ENCODE measurements at places on chromosomes 16 and 17.

GRCh38 chr16:84527532-84528269, 23.2 kb upstream of the MEAK7 start:
- DNase-seq: no peak

GRCh38 chr17:74016461-74016860, 187.0 kb upstream of the RPL38 start:
- DNase-seq: no peak

DNA sequence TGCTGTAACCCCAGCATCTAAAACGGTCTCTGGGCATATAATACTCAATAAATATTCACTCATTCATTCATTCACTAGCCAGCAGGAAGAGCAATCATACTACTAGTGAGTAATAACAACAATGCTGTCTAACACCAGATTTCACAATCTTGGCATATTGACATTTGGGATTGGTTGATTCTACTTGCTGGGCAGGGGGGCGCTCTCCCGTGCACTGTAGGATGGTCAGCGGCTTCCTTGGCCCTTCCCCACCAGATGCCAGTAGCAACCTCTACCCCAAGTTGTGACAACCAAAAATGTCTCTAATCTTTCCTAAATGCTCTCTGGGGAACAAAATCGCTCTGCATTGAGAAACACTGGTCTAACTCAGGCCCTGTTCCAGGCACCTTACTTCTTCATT, 20.7 kb downstream of the WFDC1 start:
- no peak for DNase-seq

- DNase-seq: no peak
Measured at GRCh38 chr16:85125570-85126393, 13.5 kb upstream of the CIBAR2 start.

GRCh38 chr16:88602091-88602490, 31.9 kb downstream of the ZC3H18 start:
- no peak for DNase-seq

GRCh38 chr16:87267566-87267965, 49.6 kb downstream of the C16orf95 start:
- DNase-seq: no peak

GRCh38 chr16:83937922-83938885, 14.8 kb upstream of the OSGIN1 start:
- no peak for DNase-seq

DNA sequence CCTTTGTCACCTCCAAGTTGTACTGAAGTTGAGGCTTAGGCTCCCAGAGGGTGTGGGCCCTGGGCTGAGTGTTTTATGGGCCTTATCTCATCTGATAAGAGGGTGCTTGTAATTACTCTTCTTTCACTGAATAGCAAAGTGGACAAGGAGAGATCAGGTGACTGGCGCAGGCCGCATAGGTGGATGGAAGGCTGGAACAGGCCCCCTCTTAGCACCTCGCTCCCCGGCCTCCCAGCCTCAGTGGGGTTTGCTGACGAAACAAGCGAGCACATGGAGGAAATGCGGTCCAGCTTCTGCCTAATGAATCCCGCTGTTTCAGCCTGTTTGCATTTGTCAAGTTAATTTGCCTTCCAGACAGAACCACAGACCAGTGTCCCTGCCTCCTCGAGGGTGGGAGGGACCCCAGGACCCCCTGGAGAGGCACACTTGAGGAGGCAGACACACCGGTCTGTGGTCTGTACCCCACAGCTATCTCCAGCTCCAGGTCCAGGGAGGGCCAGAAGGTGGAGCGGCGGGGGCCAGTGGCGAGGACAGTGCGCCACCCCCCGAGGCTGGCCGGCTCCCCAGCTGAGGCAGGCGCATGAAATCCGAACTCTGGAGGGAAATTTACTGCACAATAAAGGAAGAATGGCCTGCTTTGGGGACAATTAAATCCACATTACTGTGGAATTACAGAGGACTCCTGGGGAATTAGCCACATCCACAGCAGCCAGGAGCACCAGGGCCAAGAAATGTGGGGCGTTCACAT, 123.4 kb downstream of the NTN1 start:
- DNase-seq: no peak

- DNase-seq: peak; percentile 88
Measured at GRCh38 chr17:27473748-27474609, 17.7 kb downstream of the KSR1 start.

- DNase-seq: no peak
Measured at GRCh38 chr17:39525801-39526506, 64.7 kb downstream of the CDK12 start.

GRCh38 chr16:7113949-7114348, 218.7 kb upstream of the RBFOX1 start:
- DNase-seq: no peak

DNA sequence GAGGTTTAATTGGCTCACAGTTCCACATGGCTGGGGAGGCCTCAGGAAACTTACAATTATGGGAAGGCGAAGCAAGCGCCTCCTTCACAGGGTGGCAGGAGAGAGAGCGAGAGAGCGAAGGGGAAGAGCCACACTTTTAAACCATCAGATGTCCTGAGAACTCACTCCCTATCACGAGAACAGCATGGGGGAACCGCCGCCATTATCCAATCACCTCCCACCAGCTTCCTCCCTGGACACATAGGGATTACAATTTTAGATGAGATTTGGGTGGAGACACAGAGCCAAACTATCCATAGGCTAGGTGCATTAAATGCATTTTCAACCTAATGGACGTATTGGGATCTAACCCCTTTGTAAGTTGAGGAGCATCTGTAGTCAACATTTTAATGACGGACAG, 4.9 kb upstream of the ANKRD40 start:
- no peak for DNase-seq

- no peak for DNase-seq
Measured at GRCh38 chr16:65176603-65177002, 54.7 kb upstream of the CDH11 start.

DNA sequence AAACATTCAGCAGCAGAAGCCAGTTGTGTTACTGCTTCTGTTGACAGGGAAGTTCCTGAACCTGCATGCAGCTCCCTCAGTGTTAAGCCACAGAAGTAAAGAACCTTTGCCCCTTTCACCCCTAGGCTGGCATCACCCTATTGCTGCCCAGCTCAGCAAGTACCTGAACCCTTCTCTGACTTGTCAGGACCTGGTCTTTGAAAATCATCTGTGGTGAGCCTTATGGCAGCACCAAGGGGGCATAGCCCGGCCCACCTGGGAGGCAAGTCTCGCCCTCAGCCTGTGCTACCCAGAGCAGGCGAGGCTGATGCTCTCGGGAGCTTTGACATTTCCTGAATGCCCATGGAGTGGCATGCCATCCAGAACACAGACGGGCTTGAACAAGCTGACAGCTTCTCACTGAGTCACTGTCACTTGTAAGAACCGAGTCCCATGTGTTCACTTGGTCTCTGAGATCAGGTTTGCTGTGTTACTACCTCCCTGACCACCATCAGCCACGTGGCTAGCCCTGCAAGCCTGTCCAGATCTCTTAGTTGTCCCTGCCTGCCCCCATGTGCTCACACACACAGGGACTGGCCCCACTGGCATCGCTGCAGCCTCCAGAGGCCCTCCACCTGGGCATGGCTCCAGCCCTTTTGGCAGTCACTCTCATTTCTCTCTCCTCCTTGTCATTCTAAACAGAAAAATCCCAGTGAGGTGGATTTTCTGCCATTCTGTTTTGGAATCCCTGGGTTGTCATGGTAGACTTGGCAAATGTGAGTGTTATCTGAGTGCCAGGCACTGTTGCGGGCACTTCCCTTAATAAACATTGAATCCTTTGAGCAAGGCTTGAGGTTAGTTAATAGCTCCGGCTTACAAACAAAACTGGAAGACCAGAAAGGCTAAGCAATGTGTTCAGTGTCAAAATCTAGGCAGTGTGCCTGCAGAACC, 2.9 kb upstream of the CARMIL2 start:
- no peak for DNase-seq
